Chondrocyte (in vitro differentiated cells): ENCODE measurements at places on chromosomes 12 and 14. TPM values are rescaled to one million over a fixed set of nuclear protein-coding genes. Genes with fewer than 3 reads are reported as not detected.

Gene SIX6
- not detected in 3 replicates for total RNA-seq

Gene STYK1
- total RNA-seq, result 0.12 to 0.31 TPM (median 0.15 TPM) in 3 replicates

Gene DACT1
- 120 to 326 TPM (median 318 TPM) in 3 replicates for total RNA-seq

DNA sequence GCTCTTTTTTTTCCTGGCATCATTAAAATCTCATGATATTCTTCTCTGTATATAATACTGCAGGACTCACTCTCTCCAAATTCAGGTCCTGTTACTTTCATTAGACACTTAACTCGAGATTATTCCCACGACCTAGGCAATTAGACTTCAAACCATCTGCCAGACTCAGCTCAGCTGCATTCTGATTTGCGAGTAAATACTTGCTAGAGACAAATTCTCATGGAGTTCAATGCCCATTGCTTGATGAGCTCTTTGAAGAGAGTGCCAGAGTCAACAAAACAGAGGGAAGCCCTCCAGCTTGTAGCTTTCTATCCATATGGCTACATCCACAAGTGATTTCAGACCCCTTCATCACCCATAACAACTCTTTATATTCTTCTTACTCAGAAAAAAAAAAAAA, 88.3 kb downstream of the GTF2A1 start:
- no peak for DNase-seq

DNA sequence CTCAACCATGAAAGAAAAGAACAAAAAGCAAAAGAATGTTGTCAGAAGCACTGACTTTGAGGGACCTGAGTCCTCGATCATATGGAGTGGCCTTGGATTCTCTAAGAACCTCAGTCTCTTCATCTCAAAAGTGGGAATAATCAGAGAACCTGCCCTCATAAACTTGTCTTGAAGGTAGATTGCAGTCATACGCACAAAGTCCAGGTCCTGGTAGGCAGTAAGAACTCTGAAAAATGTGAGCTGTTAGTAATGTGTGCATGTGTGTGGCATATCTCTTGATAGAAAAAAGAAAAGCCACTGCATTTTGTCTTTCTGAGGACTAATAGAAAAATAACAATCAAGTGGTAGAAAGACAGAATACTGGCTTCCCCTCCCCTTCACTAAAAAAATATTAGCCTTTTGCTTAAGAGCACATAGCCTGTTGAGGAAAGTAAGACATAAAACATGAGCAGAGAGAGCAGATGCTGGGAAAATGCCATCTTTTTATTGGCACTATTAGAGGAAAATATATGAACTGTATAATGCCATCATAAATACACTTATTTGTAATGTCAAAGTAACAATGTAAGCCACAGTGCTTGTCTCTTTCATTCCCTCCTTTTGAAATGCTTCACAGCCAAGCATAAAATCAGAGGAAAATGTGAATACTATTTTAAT, 205.1 kb upstream of the TBX3 start:
- DNase-seq, result no peak

- no peak for DNase-seq
Measured at GRCh38 chr12:8709124-8709830, 11.5 kb downstream of the RIMKLB start.

DNA sequence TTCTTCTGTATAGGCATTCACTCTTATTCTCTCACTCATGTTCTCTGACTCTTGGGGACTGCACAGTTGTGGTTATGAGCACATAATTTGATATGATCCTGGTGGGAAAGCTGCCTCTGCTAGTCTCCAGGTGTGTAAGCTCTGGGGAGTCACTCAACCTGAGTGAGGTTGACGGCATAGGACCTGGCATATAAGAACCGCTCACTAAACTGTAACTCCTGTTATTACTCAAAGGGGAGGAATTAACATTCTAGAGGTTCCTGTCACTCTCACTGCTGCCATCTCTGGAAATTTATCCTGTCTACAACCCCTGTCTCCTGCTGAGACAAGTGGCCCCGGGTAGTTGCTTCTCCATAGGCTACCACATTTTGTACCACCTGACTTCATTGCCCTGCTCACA, 14.0 kb downstream of the SRSF5 start:
- no peak for DNase-seq
